Neural crest cell (in vitro differentiated cells): ENCODE measurements at places on chromosomes 4 and X.

GRCh38 chr4:78650106-78651024, 98.8 kb downstream of the ANXA3 start:
- no peak for DNase-seq

DNA sequence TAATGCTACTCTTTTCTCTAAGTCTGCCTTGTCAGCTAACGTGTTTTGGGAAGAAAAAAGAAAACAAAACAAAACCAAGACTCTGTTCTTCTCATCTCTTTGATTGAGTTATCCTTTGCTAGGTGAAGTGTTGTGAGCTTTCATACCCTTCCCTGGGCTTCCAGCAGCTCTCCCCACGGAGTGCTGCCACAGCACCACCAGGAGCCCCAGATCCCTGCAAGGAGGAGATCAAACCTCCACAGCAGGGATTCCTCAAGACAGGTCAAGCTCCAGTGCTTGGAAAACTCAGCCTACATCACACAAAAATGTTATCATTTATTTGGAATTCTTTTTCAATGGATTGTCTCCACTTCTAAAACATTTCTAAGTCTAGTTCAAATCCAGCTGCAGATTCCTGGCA, 1981.9 kb upstream of the TENM3 start:
- DNase-seq: no peak

DNA sequence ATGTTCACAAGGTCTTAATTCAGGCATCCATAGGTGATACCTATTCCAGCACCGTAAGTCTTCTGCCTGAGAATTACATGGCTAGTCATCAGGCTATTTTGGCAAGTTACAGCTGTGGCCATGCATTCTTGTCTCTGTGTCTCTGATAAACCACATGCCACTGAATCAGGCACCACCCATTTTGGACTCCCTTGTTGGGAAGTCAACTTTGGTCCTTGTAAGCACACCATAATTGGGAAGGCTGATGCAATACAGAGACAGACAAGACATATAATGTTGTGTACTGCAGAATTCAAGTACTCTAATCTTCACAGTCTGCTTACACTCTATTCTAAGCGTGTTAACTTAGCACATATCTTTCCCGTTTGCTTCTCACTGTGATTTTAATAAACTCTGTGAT, 483.7 kb upstream of the FTHL17 start:
- no peak for DNase-seq

DNA sequence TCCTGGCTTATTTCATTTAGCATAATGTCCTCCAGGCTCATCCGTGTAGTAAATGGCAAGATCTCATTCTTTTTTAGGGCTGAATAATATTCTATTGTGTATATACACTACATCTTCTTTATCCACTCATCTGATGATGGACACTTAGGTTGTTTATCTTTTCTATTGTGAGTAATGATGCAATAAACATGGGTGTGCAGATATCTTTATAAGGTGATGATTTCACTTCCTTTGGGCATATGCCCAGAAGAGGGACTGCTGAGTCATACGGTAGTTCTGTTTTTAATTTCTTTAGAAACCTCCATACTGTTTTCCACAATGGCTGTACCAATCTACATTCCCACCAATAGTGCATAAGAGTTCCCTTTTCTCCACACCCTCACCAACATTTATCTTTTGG, 317.6 kb upstream of the CNKSR2 start:
- no peak for DNase-seq
